Fibroblast of skin of left biceps (primary cell): ENCODE measurements at places on chromosomes 1 and 21.

GRCh38 chr1:6599141-6599975 lies 3.3 kb downstream of the KLHL21 start:
- no peak for DNase-seq

DNA sequence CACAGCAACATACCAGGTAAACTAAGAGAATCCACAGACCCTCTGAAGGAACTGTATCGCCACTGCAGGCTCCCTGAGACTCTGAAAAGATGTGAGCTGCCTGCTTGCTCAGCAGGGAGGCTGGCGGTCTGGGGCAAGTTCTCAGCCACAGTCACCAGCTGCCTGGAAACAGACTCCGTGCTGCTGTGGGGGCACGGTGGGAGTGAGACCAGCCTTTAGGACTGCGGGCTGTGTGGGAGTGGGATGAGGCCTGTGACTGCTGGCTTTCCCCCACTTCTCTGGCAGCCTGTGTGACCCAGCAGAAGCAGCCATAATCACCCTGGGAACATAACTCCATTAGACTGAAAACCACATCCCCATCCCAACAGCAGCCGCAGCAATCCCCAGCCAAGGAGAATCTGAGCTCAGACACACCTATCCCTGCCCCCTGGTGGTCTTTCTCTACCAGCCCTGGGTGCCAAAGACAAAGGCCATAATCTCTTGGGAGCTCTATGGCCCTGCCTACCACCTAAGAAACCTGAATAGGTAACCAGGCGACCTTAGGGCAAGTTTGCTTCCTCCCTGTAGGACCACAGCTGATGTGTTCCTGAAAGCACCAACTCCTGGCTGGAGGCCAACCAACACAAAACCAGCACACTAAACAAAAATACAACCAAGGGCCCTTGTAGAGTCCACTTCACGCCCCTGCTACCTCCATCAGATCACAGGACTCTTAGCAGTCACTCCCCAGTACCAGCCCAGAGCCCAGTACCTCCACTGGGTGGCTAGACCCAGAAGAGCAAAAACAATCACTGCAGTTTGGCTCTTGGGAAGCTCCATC lies 151.5 kb downstream of the SMYD3 start:
- no peak for DNase-seq

- no peak for DNase-seq
These were observed 179.9 kb downstream of the COL24A1 start for GRCh38 chr1:85976516-85977205.

GRCh38 chr1:27402349-27402754 lies 9.9 kb downstream of the GPR3 start:
- no peak for DNase-seq

- no peak for DNase-seq
These were observed 10.8 kb downstream of the MINDY1 start for GRCh38 chr1:150995896-150996295.

DNA sequence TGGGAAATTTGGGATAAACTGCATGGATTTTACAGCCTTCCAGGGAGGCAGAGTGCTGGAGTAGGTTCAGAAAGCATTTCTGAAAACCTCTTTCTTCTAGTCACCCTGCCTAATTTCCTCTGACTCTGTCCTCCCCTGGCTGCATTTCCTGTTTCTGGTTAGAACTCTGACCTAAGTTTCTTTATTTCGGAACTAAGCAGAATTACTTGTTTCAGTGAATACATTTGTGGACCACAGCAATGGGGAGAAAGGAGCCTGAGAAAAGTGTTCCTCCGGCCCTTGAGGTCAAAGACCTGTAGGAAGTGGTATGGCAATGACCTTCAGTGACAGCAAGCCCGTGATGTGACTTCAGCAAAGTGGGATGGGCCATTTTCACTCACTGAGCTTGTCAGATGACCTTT lies 173.4 kb upstream of the RUNX1 start:
- DNase-seq = no peak

- DNase-seq = no peak
These were observed 743.1 kb upstream of the B3GALT2 start for GRCh38 chr1:193929374-193930033.

- no peak for DNase-seq
These were observed 38.8 kb downstream of the STXBP3 start for GRCh38 chr1:108785264-108785663.
